Glutamatergic neuron (in vitro differentiated cells): ENCODE measurements at places on chromosomes 6 and 20.

- DNase-seq, result no peak
Measured at GRCh38 chr6:45640081-45640491, 262.4 kb upstream of the SUPT3H start.

DNA sequence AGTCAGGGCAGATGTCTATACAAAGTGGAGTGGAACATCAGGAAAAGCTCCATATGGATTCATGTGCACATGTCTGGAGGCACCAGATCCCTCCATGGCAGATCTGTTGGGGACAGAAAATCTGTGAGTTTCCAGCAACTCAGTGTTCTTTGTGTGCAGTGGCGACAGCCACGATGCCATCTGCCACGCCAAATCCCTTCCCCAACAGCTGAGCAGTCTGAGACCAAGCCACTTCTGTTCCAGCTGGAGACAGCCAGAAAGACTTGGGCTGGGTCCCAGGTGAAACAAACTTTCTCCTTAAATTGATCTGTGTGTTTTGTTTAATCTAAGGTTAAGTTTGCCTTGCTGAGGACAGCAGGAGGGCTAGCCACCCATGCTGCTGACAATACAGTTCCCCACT lies 22.9 kb downstream of the FKBP1A start:
- peak; percentile 59 for DNase-seq

DNA sequence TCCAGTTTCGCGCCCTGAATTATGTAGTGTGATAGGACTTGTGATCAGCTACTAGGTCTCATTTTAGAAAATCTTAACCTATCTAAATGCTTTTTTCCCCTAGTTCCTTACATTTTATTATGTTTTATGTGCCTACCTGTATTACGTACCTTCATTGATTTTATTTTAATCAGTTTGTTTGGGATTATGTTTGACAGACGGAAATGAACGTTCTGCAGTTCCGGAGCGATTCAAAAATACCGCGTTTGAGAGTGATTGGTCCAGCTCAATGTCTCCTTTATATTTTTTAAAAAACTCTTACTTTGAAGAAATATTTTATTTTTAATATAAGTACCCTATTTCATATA lies 114.3 kb upstream of the BTN3A2 start:
- DNase-seq, result no peak

DNA sequence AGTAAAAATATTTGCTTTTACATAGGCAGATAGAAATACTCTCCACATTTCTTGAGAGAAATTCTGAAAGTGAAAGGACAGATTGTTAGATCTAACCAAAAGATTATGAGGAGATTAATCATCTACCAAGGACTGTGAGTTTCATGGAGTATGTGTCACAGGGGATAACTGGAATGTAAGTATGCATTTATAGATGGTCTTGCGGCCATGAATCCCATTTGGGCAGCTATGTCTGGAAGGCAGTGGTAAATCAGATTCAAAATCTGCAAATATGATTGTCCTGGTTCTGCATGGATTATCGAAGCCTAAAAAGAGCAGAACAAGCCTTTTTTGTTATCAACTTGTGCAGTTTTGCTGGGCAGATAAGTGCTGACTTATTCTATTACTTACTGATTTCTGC lies 293.8 kb downstream of the RFPL4B start:
- DNase-seq, result no peak

GRCh38 chr6:136607932-136608772 lies 57.9 kb upstream of the MAP7 start:
- DNase-seq, result peak; percentile 81

DNA sequence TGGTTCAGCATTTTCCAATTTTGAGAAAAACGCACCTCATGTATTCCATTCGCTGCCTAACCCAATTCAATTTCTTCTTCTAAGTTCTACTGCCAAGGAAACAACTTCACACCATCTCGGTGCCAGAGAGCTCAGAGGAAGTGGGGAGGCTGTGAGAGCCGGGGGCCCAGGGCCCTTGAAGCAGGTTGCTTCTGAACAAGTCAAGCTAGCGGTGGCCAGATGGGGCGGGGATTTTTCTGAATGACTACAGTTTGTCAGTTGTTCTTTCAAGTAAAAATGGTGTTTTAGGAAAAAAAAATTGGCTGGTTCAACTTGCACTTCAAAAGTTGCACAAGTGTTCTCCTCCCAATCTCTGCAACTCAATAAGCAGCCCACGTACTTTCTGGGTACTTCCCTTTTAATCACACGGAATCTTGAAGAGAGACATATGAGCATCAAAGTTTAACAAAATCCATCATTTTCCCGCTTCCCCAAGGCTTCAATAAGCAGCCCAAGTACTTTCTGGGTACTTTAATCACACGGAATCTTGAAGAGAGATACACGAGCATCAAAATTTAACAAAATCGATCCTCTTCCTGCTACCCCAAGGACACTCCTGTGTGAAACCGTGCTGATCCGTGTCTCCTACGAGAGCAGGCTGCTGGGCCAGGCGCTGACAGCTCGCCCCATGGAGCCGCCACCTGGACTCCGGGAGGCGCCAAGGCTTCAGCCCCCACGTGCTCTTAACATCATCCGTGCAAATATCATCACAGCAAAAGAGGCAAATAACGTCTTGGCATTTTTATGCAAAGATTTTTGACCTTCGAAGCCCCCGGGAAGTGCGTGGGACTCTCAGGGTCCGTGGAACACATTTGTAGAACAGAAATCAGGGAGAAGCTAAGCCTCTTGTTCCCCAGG lies 186.7 kb upstream of the PDE10A start:
- DNase-seq, result peak; percentile 47

- DNase-seq, result no peak
Measured at GRCh38 chr20:18466574-18466893, 296 bp downstream of the DZANK1 start.

- DNase-seq, result no peak
Measured at GRCh38 chr6:151699719-151700118, 107.8 kb upstream of the ESR1 start.

- peak; percentile 51 for DNase-seq
Measured at GRCh38 chr6:99882128-99882702, 111.8 kb downstream of the MCHR2 start.

DNA sequence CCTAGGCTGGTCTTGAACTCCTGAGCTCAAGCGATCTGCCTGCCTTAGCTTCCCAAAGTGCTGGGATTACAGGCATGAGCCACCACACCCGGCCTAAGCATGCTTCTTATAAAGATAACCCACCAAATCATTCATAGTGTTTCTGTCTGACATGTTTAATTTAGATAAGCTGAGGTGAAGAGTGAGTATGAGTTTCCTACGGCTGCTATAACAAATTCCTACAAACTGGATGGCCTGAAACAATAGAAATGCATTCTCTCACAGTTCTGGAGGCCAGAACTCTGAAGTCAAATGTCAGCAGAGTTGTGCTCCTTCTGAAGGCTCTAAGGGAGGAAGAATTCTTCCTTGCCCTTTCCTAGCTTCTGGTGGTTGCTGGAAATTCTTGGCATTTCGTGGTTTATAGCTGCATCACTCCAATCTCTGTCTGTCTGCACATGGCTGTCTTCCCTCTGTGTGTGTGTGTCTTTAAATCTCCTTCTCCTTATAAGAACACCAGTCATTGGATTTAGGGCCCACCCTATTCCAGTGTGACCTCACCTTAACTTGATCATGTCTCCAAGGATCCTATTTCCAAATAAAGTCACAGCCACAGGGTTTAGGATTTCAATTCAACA lies 29.9 kb downstream of the MAPK13 start:
- no peak for DNase-seq

DNA sequence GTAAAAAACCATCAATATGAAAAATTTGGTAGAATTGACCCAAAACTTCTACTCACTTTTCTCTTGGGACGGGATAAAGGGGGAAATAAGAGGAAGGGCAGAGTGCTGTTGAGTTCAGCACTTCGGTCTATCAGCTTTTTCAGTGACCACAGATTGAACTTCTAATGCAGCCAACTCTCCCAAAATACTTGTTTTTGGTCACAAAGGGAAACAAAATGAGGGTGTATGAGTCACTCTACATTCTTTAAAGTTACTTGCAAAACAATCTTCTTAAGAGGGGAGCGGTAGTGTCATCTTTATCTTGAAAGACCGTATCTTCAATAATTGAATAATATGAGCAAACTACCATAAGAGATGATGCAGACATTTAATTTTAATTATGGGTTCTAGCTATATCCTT lies 661.3 kb downstream of the CD109 start:
- DNase-seq, result no peak

DNA sequence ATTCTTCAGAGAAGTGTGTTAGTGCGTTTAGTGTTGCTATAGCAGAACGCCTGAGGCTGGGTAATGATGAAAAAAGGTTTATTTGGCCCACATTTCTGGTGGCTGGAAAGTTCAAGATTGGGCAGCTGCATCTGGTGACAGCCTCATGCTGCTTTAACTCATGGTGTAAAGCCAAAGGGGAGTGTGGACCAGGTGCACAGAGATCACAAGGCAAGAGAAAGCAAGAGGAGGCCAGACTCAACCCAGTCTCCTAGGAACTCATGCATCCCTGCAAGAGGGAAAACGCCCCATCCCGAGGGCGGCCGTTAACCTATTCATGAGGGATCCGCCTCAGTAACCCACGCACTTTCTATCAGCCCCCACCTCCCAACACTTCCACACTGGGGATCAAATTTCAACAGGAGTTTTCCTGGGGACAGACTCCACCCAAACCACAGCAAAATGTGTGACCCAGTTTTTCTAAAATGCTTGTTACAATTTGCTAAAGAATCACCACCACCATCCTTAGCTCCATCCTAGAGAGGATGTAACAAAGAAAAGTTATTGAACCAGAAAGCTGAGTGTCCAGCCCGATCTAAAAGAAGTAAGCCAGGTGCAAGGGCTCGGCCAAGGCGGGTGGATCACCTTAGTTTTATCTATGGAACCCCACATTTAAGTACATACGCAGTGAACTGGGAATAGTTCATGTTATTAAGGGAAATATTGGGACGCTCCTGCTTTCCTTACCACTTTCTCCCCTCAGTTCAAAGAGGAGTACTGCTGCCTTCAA lies 164.8 kb downstream of the QKI start:
- no peak for DNase-seq
